Endothelial cell (in vitro differentiated cells): ENCODE measurements at places on chromosomes 3 and 15.

GRCh38 chr3:97711654-97712053, 52.9 kb upstream of the ARL6 start:
- no peak for DNase-seq

DNA sequence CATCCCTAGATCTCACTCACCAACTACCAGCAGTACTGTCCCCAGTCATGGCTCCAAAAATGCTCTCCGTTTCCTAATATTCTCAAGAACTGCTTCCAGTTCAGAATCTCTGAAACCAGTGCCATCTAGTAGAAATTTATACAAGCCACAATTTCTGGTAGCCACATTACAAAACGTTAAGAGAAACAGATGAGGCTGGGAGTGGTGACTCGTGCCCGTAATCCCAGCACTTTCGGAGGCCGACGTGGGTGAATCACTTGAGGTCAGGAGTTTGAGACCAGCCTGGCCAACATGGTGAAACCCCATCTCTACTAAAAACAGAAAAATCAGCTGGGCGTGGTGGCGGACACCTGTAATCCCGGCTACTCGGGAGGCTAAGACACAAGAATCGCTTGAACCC, 78.4 kb upstream of the RAD18 start:
- DNase-seq, result no peak

- no peak for DNase-seq
These were observed 17.6 kb downstream of the ADAM10 start for GRCh38 chr15:58731756-58732535.

- no peak for DNase-seq
These were observed 13.6 kb downstream of the TBC1D23 start for GRCh38 chr3:100274361-100274760.

DNA sequence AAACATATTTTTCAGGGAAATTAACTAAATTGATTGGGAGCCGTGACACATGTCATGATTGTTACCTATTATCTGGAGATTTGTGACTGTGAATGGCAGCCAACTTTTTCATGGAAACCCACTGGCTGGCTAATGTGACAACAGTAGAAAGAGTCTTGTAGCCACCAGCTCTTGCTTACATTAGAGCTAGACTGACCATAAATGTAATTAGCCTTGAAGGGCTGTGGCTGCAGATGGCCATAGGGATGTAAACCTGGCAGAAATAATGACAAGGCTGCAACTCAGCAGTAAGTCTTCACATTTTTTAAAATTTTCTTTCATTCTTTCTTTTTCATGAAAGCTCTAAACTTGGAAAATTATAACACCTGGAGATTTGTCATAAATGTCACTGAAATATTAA, 168.2 kb upstream of the ROBO2 start:
- DNase-seq, result no peak

DNA sequence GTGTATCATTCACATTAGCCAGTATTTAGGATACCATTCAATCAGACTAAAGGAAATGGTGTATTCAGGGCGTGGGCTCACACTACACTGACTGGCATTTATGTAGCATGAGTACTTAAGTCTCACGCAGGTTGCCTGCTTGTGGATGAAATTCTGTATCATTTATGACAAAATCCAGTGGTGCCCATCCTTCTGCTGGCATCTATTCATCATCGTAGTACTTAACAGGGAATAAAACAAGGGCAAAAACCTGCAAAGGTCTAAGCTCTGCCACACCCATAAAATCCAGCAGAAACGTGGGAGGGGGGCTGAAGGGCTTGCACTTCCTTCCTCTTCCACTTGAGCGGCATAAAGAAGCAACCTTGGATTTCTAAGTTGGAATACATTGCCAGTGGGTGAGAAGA, 2.7 kb downstream of the GAP43 start:
- DNase-seq, result no peak

DNA sequence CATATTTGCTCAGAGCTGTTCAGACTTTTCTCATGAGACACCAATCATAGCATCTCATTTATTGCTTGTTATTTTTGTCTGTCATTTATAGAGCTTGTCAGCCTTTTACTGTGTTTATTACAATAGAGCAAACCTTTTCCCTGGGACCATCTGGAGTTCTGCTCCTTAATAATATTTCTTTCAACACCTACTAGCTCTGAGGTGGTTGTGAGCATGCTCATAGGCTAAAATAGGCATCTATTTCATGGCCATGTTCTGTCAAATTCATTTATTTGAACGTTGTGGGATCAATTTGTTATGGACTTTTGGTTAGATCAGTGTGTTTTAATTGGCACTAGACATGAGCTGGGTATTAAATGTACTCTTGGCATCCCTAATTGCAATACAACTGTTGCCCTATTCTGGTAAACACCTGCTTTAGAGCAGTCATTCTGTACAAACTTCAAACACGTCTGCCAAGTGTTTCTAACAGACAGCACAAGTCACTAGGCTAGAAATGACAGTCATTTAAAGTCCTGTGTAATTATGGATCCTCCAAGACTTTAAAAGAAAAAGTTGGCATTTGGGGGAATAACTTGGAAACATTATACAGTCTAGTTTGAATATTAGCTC, 766.3 kb downstream of the ZNF385D start:
- DNase-seq, result no peak

DNA sequence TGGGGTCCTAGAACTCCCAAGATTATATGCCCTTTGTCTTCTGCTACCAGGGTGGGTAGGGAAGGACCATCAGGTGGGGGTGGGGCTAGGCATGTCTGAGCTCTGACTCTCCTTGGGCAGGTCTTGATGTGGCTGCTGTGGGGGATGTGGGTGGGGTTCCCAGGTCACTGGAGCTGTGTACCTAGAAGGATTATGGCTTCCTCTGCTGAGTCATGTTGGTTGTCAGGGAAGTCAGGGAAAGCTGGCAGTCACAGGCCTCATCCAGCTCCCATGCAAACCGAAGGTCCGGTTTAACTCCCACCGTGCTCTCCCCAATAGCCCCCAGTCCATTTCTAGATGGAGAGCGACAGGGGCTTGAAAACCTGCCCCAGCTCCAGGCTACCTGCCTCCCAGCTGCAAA, 35.2 kb downstream of the EID1 start:
- no peak for DNase-seq

DNA sequence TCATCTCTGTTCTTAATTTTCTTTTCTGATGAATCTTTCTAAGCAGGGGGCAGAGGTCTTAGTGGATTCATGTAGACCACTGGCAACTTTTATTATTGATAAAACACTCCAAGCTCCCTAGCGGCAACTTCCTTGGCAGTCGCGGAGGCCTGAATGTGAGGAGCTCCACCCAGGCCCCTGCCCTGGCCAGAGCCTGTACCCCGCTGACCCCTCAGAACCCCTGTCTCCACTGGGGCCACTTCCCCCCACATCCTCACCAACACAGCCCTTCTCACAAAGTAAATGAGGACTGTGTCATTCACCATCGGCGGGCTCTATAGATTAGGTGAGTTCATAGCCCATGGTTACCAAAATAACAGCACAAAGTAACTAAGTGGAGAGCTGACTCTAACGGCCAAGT, 111.6 kb downstream of the TPRA1 start:
- no peak for DNase-seq

DNA sequence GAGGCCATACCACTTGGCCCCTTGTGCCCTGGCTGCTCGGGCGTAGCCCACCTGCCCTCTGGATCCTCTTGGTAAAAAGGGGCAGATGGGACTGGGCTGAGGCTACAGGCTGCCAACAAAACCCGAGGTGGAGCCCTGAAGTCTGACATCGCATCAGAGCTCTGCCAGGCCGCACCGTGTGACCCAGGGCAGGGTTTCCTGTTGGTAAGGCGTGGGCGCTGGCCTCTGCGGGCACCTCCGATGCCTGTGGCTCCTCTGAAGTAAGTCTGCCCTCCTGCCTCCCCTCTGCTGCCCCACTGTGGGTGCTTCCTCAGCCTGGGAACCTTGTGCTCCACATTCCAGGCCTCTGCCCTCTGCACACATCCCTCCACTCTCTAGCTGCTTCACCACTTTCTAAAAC, 8.9 kb downstream of the CHDH start:
- DNase-seq, result no peak

DNA sequence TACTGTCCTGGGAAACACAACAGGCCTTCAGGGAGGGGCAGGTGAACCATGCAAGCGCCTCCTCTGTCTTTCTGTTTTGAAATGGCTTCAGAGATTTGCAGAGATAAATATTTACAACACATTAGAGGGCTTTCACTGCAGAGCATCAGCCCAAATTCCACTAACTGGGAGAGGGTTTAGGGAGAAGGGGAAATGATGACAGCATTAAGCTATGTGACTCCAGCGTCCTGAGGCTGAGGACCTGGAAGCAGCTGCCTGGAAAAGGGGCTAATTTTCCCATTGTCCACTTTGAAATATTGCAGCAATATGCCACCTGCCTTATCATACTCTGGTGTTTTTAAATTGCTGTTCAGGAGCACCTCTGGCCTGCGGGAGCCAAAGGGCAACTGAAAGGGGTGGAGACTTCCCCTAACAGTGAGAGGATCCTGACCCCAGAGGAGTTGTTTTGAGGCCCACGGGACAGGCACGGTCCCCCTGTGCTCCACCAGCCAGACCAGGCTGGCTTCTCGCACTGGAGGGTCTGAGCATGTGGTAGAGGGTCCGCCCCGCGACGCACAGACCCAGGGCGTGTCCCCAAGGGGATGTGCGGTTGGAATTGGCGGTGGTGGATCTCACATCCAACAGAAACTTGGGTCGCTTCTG, 110.6 kb downstream of the XXYLT1 start:
- DNase-seq, result no peak

DNA sequence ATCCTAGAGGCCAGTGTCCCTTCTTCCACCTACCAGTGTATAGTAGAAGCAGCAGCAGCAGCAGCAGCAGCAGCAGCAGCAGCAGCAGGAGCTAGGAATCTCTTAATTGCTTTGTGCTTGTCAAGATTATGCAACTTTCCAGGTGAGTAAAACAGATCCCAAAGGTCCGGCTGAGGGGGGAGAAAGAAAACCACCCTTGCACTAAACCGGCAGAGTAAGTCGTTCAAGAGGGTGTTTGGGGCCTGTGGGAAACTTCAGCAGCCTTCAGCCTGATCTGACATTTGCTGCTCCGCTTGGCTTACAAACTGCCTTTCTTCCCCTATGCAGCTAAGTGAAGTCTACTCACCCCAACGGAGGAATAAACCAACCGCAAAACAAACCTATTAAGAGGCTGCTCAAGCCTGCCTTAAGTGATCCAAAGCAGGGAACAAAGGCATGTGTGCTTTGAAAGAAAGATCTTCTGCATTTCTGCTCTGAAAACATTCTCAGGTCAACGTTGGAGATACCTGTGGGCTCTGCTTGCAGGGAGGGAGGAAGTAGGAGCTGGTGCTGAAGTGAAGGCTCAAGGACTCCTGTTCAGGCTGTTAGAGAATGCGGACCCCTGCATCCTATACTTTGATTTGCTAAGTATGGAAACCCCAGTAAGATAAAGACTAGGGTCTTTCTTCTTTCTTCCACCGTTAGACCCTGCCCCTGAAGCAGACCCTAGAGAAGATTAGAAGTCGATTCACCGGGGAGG, 35.7 kb upstream of the DLG1 start:
- no peak for DNase-seq

DNA sequence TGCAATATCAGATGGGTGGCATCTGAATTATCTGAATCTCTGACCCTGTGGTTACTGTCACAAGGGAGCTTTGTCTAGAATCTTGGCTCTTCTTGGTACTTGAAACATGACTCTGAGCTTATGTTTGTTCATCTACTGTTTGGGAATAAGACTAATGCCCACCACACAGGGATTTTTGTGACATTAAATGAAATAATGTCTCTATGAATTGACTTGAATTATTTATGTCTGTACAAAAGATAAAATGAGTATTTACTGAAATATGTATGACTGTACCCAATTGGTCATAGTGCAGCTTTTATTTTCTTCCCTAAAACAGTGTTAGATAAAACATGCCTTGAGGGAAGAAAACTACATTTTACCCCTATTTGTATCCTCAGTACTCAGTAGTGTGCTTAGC, 87.9 kb upstream of the ZPLD1 start:
- DNase-seq, result no peak

- DNase-seq, result no peak
These were observed 551.7 kb downstream of the NR2F2 start for GRCh38 chr15:96882121-96882772.

DNA sequence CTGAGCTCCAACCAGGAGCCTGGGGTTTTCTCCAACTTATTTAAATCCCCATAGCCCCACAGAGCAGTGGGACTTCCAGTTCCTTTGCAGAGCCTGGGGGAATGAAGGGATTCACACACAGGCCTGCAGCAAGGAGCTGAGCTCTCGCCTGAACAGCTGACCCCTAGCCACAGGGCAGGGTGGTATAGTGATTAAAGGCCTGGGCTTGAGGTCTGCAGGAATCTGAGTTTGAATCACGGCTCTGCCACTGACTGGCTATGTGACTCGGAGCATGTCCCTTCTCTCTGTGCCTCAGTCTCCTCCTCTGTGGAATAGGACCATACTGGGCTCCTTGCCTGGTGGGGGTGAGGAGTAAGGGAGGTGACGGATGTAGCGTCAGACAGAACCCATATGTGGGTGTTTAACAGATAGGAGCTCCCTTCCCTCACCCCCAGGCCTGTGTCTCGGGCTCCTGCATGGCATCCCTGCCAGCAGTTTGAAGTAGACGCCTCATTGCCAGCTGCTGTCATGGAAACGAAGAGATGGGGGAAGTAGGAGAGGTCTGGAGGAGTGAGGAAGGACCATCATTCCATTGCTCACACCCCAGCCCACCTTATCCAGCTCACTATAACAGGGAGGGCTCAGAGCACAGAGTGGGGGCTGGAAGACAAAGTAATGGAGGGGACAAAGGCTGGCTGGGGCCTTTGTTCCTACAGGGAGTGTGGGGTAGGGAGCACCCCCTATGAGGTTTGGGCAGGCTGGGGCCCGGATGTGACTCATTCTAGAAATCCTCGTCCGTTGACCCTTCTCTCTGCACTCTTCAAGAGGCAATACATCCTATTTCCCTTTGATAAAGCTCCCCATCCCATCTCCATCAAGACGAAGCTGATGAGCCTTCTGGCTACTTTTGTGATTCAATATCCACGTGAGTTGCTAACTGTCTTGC, 14.8 kb downstream of the HRH1 start:
- DNase-seq, result no peak

DNA sequence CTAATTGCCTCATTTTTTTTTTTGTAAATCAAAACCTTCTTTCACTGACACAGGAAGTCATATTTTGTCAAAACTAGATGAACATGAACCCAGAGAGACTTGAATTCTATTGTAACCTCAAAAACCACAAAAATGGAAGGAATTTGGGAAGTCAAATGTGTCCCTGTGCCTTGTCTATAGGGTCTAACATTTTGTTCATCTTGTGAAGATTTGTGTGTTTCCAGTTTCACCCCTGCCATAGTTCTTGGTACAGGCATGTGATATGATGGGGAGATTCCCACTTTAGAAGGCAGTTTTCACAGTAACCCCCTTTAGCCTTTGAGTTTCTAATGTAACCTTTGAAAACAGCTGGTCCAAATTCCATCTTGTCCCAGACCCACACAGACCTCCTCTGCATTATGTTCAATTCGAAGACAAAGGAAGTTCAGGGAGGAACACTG, 318.5 kb upstream of the ADAMTS9 start:
- no peak for DNase-seq

GRCh38 chr3:79199966-79200365, 567.8 kb downstream of the ROBO1 start:
- no peak for DNase-seq
